Femur (tissue), 1 donor: ENCODE measurements at places on chromosomes 1 and 21.

DNA sequence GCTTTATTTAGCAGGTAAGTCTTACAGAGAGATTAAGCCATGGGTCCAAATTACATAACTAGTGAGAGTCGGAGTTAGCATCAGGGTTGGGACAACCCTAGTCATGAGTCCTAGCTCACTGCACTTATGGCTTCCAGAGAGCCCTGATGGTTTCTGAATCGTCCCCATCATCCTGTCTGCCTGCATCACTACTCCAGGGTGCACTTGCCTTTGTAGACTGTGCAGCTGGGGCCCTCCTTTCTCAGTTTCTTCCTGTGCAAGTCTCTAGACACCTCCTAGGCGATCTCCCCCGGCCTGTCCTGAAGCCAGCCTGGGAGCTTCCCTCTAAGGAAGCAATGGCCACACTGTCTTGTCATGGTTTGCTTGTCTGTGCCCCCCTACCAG lies 37.1 kb downstream of the KIAA0040 start:
- no peak for DNase-seq

GRCh38 chr1:33317946-33318345 lies 3.0 kb downstream of the A3GALT2 start:
- no peak for DNase-seq

DNA sequence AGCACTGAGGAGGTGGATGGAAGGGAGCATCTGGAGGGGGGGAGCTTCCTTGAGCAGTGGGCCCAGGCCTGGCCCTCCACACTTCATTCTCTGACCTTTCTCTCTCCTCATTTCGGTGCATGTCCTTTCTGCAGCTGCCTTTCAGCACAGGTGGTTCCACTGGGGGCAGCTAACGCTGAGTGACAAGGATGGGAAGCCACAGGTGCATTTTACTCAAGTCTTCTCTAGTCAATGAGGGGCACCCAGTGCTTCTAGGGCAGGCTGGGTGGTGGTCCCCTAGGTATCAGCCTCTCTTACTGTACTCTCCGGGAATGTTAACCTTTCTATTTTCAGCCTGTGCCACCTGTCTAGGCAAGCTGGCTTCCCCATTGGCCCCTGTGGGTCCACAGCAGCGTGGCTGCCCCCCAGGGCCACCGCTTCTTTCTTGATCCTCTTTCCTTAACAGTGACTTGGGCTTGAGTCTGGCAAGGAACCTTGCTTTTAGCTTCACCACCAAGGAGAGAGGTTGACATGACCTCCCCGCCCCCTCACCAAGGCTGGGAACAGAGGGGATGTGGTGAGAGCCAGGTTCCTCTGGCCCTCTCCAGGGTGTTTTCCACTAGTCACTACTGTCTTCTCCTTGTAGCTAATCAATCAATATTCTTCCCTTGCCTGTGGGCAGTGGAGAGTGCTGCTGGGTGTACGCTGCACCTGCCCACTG lies 43.2 kb downstream of the YARS1 start:
- no peak for DNase-seq

DNA sequence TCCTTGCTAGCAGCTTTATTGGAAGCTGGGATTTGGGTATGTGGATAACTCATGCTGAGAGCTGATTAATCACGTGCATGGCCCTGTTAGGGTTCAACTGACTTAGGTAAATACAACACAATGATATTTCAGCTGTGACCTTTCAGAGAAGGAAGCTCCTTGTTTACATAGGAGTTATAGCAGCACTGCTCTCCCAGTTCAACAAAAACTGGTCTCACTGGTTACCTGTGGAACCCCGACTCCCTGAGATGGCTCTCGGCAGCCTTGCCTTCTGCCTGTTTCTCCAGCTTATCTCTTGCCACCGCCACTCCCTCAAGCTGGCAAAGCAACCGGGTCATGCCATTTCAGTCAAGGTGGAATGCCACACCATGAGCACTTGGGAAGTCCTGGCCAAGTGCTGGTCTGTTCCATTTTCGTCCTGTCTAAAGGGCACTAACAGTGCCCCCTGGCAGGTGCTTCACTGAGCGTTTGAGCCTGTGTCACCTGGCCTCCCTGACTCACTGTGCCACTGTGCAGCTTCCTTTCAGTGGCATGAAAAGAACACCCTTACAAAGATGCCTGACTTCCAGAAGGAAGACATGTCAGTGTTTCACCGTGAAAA lies 31.6 kb downstream of the DOP1B start:
- DNase-seq: no peak

DNA sequence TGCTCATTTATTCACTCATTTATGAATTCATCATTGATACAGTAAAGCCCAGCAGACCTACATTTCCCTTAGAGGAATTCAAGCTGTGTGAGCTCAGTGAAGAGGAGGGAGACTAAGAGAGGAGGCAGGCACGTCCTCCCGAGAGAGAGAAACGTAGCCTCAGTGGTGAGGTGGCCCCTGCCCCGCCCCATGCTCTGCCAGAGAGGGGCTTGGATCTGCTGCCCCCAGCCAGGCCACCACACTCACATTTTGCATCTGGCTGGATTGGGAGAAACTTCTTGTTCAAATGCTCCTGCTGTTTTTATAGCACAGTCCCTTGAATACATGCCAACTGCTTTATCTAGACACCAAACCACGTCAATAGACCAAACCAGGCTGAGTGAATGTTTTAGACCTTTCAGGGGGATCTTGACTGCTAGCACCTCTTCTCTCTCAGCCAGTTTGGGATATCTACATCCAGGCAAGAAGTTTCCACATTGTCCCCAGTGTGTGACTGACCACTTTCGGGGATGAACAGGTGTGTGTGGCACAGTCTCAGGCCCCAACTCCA lies 67.7 kb upstream of the AJAP1 start:
- no peak for DNase-seq

- peak; percentile 46 for DNase-seq
Observed at GRCh38 chr21:38438462-38438893, 59.8 kb downstream of the ERG start.

- DNase-seq: no peak
Observed at GRCh38 chr1:58459911-58460310, 86.6 kb downstream of the OMA1 start.

DNA sequence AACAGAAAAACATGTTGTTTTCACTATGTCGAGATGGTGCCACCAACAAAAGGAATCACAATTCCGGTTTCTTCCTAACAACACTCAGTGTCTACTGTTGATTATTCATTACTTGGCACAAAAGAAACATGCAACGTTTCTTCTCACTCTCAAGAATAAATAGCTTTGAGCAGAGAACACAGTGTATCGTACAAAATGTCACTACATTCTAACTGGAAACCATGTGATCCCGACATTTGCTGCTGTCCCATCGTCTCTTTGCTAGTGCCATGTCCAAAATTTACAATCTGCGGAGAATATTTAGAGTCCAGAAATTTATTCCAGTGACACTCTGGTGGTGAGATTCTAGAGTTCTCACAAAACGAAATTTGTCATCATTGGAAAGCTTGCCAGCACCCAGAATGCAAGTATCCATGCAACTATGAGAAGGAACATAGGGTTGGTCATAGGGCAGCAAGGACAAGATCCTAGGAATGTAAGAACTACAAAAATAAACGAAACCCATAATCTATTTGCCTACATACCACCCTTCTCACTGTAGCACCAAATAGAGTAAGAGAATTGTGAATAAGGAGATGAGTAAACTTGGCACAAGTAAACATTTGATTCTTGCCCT lies 505.1 kb downstream of the LTN1 start:
- no peak for DNase-seq

DNA sequence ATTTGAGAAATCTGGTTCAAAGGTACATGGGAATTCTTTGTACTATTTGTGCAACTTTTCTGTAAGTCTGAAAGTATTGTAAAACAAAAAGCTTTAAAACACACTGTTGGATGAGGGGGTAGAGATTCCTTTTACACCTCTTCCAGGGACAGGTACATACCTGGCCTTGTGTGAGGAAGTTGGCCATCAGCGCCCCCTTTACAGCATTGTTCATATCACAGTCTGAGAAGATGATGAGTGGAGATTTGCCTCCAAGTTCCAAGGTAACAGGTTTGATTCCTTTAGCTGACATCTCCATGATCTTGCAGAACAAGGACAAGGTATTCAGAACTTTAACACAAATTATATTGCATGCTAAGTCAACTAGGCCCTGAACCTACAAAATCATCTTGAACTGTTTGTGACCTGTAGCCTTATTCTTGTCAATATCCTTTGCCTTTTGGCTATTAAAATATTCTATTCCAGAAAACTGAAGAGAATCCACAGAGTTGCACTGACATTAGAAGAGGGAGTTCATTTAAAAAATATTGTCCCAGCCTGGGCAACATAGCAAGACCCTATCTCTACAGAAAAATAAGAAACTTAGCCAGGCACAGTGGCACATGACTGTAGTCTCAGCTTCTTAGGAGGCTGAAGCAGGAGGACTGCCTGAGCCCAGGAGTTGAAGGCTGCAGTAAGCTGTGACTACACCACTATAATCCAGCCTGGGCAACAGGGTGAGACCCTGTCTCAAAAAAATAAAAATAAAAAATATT lies 18.9 kb downstream of the ALDH9A1 start:
- no peak for DNase-seq

DNA sequence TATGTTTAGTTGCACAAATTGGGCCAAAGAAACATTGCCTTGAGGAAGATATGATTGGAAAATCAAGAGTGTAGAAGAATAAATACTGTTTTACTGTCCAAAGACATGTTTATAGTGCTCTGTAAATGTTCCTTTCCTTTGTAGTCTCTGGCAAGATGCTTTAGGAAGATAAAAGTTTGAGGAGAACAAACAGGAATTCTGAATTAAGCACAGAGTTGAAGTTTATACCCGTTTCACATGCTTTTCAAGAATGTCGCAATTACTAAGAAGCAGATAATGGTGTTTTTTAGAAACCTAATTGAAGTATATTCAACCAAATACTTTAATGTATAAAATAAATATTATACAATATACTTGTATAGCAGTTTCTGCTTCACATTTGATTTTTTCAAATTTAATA lies 43.0 kb downstream of the CD46 start:
- no peak for DNase-seq

DNA sequence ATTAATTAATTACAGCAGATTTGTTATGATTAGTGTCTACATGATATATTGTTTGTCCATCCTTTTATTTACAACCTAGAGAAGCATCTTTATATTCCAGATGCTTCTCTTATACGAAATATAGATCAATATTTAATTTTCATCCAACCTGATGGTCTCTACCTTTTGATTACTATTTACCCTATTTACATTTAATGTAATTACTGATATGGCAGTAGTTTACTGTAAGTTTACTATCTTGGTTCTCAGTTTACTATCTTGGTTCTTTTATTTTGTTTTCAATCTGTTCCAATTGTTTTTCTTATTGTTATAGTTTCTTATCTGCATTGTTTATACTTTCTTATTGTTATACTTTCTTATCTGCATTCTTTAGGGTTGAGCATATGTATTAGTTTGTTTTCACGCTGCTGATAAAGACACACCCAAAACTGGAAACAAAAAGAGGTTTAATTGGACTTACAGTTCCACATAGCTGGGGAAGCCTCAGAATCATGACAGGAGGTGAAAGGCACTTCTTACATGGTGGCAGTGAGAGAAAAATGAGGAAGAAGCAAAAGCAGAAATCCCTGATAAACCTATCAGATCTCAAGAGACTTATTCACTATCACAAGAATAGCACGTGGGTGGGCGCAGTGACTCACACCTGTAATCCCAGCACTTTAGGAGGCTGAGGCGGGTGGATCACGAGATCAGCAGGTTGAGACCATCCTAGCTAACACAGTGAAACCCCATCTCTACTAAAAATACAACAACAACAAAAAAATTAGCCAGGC lies 28.9 kb downstream of the FAF1 start:
- no peak for DNase-seq

- DNase-seq: no peak
Observed at GRCh38 chr1:167416506-167416905, 101.8 kb downstream of the CD247 start.

- no peak for DNase-seq
Observed at GRCh38 chr1:101283443-101283842, 46.6 kb downstream of the S1PR1 start.

- DNase-seq: no peak
Observed at GRCh38 chr1:233543338-233544255, 70.3 kb upstream of the KCNK1 start.

DNA sequence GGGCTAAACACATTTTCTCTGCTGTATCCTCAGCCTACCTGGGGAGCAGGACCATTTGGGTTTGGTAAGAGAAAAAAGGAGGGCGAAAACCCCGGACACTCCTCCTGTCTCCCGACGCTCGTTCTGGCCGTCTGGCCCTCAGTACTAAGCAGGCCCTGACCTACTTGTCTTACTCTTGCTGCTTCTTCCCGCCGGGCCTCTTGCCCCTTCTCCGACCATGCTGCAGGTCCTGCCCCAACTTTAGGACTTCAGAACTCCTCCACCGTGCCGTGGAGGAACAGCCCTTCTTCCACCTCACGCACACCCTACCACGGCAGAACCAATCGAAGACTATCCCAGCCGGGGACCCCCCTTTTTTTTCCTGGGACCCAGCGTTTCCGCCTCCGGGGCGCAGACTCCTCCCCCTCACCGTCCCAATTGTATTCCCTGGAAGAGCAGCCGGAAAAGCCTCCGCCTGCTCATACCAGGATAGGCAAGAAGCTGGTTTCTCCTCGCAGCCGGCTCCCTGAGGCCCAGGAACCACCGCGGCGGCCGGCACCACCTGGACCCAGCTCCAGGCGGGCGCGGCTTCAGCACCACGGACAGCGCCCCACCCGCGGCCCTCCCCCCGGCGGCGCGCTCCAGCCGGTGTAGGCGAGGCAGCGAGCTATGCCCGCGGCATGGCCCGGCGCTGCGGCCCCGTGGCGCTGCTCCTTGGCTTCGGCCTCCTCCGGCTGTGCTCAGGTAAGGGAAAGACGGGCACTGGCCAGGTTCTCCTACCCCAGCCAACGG lies at the start of gene CHRNB2:
TSS of gene CHRNB2 (plus strand) at position 393 of the 771 bp plus-strand sequence. CDS start at position 660, 267 bp downstream.
- peak; percentile 76 for DNase-seq

DNA sequence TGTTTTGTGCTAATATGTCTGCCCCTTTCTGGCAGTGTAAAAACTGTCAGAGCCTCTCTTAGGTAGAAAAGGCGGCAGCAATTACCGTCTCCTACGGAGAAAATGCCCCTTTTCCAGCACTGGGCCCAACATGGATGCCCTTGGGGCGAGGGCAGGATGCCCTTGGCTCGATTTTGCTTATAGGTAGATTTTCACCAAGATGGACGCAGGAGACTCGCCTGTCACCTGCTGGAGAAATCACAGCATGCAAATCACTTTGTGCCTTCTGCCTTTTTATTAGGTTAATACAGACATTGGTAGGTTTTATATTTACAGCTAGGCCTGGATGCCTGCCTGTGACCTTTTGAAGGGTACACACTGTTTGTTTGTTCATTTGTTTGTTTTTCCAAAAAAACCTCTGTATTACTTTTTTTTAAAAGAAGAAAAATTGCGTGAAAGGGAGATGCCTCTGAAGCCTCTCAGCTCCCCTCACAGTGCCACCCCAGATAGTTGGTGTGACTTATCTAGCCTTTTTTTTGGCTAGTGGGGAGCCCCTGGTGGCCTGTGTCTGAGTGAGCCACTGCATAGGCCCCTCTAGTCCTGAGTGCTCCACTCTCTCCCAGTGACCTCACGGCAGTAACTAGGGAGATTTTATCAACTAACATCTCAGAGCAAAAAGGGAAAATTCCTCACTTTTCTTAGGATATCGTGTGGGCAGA lies 2.5 kb downstream of the ATP1B1 start:
- DNase-seq: no peak

DNA sequence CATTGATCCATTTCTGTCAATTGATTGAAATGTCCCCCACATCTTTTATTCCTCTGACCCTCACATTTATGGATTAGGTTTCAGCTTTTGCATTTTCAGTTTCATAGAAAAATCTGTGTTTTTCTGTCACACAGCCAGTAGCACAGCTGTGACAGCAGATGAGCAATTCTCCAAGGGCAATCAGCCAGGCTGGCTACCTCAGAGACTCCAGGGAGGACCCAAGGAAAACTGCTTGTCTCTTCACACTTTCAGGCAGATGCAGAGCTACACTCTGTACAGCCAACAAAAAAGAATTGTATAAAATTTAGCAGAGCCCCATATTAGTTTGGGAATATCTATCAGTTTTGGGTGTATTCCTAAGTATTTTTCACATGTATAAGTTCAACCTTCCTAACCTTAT lies 257.2 kb downstream of the LRRC7 start:
- peak; percentile 72 for DNase-seq
